ENCODE measurements at places on chromosomes 5 and 9.

DNA sequence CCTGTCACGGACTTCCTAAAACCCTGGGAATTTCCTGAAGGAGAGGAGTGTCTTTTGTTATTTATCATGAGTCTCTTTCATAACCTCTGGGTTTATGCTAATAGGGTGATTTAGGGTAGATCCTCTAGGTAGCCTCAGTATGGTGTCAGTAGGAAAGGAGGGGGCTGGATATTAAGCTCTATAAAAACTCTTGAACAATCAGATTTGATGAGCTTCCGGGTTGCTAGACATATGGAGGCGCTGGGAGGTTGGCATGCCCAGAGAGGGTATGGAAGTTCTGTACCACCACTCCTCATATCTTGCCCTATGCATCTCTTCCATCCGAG lies 15.6 kb upstream of the PTBP3 start:
- no peak for DNase-seq

DNA sequence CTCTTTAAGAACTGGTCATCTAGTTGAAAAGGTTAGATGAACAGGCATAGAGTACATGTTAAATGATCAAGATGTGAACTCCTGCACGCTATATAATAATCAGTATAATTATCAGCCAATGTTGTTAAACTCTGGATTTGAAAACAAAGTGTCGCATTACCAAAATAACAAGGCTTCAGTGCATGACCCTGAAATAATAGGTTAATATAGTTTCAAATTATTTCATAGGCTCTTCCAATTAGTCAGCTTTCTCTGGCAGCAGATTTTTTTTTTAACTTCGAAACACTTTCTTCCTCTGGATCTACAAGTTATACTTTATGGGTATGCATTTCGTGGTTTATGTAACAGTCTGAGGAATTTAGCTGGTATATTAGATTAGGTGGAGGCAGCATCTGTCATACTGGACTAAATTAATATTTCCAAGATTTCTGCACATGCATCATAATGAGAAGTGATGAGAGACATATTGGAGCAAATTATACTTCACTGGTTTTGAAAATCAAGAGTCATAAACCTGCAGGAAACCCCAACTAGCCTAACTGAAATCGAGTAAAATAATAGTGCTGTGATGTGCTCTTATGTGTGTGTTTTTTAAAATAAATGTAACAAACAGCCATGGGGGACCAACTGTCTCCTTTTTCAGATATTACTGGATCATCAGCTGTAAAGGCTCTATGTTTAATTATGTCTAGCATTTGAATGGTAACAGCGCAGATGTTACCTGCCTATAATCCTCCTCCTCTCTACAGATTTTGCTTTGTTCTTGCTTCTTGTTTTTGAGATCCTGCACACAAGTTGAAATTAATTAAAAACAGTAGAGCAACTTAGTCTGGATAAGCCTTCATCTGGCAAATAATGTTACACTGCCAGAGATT lies 85.9 kb upstream of the CKMT2 start:
- DNase-seq = no peak

DNA sequence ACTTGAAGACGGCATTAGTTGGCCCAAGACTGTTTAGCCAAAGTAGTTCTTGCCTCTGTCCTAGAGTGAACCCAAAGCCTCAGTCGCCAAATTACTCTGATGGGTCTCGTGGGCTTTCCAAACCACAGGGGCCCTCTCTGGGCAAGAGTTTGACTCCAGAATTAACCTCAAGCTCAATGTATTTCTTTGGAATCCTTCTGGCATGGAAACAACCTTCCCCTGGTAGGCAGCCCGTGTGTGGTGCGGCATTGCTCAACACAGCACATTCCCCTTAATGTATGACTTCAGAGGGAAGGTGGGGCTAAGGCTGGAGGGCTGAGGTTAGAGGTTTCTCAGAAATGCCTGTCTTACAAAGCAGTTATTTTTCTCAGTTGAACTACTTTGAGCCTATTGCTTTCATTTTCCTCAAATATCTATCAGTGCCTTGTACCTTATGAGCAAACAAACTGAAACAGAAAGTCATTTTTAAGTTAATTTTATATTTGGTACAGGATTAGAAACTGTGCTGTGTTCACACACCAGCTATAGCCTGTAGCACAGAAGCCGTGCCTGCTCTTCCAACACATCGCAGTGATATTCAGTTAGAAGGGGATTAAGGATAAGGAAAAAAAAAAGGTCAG lies 123.9 kb upstream of the HAPLN1 start:
- no peak for DNase-seq

- DNase-seq = peak; percentile 58
These were observed 75.9 kb upstream of the DAB2 start for GRCh38 chr5:39500551-39501175.

DNA sequence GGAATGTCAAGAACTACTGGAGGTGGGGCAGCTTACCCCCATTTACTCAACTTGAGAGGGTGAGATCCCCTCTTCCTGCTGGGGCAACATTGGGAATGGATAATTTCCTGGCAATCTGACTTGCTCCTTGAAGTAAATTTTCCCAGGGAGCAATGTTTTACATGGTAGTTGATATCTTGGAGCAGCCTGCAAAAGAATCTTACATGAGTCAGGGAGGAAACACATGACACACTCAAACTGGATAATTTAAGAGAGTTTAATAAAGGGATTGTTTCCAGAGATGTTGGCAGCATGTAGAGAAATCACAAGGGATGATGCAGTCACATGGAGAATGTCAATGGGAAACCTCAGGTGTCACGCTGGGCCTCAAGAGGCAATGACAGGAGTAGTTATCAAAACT lies 212.5 kb downstream of the GAS1 start:
- DNase-seq = peak; percentile 4
